ENCODE measurements at places on chromosomes 7 and 10. TPM values are rescaled to one million over a fixed set of nuclear protein-coding genes. Genes with fewer than 3 reads are reported as not detected.

MGAM2 gene
- total RNA-seq: not detected

AKR1C3 gene
- 35.9 TPM for total RNA-seq

SPDYE8 gene
- not detected for total RNA-seq

VAX1 gene
- not detected for total RNA-seq

NXPH1 gene
- total RNA-seq: not detected

DYNC1I1 gene
- 31.3 TPM for total RNA-seq
